ENCODE measurements at places on chromosomes 5 and 9.

DNA sequence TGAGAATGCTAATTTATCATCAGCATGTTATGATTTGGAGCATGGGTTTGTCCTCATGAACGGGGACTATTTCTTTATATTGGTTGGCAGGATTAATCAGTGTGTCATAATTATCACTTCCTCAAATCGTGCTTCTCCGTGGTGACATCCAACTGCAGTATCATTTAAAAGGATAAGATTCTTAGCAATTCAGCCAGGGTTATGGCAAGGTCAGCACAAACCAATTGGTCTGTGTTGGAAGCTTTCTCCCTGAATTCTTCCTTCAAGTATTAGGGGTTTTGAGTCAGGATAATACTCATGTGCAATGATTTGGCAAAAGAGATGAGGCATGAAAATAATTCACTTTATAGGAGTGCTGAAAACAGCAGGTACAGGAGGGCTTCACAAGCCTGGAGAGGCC, 5.5 kb upstream of the CAMLG start:
- ATAC-seq, result no peak

DNA sequence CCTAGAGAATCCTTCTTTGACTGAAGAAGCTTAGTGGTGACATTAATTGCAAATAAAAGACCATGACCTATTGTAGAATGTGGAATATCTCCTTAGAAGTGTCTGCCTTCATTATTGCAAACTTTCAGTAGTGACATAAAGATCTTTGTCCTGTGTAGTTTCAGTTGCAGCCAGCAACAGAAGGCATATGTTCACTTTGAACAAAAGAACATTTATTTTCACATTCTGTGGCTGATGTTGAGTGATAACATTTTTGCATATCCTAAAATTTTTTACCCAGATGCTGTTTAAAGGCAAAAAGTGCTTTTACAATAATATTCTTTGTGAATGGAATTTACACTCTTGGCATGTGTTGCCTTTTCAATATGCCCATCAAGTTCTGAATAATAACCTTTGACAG, 165.9 kb downstream of the TMC1 start:
- no peak for ATAC-seq

- no peak for ATAC-seq
These were observed 151.6 kb downstream of the SLIT3 start for GRCh38 chr5:169149317-169149716.

- no peak for ATAC-seq
These were observed 39.7 kb downstream of the NFX1 start for GRCh38 chr9:33329979-33330378.

- no peak for ATAC-seq
These were observed 176.1 kb downstream of the PCSK1 start for GRCh38 chr5:96256795-96257470.

DNA sequence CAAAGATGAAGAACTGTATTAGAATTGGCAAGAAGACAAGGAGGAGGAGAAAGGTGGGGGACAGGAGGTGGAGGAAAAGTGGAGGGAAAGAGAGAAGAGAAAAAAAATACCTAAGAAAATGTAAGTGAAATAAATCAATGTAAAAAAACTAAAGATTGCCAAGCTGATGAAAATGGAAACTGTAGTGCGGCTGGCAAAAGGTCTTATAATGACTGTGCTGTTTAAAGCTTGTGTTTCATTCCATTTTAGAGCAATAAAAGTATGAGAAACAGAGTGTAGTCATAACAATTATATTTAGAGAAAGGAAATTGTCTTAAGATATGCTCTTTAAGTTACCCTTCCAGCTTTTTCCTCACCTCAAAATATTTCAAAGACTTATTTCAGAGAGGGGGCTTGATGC, 670.5 kb upstream of the SEMA6A start:
- no peak for ATAC-seq

- no peak for ATAC-seq
These were observed 502.8 kb upstream of the PAPPA start for GRCh38 chr9:115650768-115651167.

DNA sequence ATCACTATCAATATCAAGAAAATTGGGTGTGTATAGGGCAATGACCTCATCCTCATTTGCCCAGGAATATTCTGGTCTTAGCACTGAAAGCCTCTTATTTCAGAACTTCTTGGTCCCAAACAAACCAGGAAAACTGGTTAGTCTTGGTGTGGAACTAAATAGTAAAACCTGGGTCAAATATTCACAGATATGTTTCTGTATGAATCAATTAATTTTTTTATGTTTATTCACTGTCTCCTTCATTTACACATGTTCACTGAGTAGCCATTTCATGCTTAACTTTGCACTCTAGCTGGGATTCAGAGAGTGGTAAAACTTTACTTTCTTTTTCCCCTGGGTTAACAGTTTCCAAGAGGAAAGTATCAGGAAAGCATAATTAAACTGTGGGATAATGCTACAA, 113.7 kb upstream of the PAPPA start:
- no peak for ATAC-seq

GRCh38 chr5:41503310-41503709, 7.1 kb downstream of the PLCXD3 start:
- no peak for ATAC-seq

DNA sequence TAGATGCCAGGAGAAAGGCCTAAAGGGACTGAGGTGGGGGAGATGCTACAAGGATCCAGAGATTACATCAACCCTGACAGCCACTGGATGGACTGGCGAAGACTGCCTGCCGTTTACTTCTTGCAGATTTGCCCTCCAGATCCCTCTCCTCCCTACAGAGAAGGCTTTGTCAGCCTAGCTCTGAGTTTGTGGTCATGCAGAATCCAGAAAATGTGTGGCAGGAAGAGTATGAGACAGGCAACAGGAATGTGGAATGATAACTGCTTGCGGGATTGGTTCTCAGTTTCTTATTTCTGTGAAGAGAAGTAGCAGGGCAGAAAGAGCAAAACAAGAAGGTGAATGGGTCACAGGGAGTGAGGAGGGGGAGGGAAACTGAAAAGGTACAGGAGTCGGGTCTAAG, 129.6 kb downstream of the TLE1 start:
- no peak for ATAC-seq

- ATAC-seq, result no peak
These were observed 254.2 kb downstream of the RFX3 start for GRCh38 chr9:3271581-3271980.

- ATAC-seq, result no peak
These were observed 60.6 kb downstream of the PGM5 start for GRCh38 chr9:68416936-68417564.

- no peak for ATAC-seq
These were observed 78.7 kb downstream of the SNCAIP start for GRCh38 chr5:122390694-122391093.

All from stimulated activated memory B cell treated with anti-CD40 and anti-IgM and Interleukin-4, amounts not matched to agents 10 μg/mL and 1 μg/mL and 100 μg/mL, for 72 hours (primary cell).